Non-pigmented ciliary epithelial cell (primary cell): ENCODE measurements at places on chromosomes 2 and 18.

DNA sequence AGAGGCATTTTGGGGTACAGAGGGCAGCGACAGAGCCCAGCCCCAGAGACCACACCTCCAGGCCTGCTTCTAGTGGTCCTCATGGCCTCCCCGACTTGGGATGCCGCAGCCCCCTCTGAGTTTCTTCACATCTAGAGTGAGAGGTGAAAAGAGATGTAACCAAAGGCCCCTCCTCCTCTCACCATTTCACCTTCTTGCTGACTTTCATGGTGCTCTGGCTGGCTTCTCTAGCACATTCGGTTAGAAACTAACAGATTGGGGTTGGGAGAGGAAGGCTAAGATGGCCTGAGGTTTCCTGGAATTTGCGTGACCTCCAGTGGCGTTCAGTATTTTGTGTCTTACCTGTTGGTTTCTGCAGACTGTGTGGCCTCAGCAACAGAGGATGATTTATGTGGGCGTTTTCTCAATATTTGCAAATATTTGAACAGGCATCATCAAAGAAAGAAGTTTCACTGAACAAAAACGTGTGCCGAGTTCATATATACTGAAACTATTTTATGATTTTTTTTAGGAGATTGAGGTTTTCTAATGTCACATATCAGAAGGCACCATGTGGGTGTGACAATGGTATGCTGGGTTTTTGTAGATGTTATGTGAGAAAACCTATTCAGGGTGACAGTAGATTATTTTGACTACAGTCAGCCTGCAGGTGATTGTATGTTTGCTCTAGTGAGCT is 69.9 kb upstream of the BCL2L11 start:
- DNase-seq, result no peak

DNA sequence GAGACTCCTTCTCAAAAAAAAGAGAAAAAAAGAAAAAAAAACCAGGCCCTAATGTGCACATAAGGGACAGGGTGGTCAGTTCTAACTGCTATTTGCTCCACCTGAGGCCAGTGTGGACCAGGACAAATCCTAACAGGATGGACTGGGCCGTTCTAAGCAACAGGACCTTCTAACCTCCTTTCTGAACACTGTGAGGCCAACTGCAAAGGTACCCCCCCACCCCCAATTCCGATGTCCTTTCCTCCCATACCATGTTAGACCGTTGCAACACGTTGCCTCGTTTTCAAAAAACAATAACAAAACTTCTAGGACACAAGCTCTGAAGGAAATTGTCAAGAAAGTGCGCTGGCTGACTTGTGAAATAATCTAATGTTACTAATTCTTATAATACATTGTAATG is 1.2 kb downstream of the THAP4 start:
- DNase-seq, result no peak

GRCh38 chr2:216632952-216633615 is at the start of gene IGFBP2:
Gene IGFBP2, plus strand, starts transcription at chr2:216633420. Its CDS starts 104 bp downstream, at chr2:216633524.
- no peak for DNase-seq

- DNase-seq, result no peak
Observed at GRCh38 chr2:7523481-7524120, 606.4 kb downstream of the RNF144A start.

DNA sequence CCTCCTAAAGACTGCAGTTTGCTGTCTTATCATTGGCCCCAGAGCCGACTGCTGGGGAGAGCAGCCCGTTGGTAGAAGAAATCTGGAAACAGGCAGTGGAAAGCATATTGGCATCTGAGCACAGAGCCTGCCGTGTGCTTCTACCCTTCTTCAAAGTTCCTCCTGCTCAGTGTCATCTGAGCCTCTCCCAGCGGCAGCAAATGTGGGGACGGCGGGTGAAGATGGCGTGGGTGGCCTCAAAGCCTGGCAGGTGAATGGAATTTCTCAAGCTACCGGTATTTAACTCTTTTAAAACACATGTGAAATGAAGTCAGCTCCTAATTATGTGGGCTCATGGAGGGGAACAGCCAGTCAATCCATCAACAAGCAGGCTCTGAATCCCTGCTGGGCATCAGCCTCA is 181.6 kb upstream of the PXDN start:
- no peak for DNase-seq

DNA sequence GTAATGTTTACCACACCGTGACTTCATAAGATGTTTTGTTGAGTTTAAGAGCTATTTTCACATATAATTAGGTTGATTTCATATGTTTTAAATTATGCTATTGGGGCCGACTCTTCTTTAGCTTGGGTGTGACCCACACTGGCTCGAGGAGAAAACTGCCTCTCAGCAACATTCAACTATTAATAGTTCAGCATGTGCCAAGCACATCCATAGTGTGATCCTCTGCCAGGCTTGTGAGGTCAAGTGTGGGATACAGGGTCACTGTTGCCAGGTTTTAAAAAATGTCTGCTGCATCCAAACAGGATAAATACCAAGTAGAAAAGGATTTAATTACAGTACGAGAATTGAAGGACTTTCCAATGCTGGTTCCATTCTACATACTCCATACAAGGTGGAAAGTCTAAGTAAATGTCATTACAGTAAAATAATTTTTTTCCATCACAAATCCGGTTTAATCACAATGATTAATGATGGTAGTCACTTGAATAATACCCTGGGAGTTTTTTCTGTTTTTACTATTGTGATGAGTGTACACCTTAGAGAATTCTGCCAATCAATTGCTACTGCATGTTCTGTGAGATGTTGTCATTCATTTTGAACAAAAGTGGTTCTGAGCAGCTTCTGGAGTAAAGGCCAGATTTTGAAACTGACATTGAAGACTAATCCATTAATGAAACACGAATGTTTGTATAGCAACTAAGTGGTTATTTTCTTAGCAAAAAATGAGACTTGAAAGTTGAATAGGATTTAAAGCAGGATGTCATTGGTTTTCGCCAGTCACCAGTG is 84.5 kb downstream of the ABI2 start:
- no peak for DNase-seq
